Putamen (tissue), 1 donor: ENCODE measurements at places on chromosomes 16 and 17.

GRCh38 chr16:47046726-47047523 is 73.5 kb upstream of the DNAJA2 start:
- DNase-seq, result no peak

- no peak for DNase-seq
Measured at GRCh38 chr16:86300746-86301481, 209.4 kb upstream of the FOXF1 start.

DNA sequence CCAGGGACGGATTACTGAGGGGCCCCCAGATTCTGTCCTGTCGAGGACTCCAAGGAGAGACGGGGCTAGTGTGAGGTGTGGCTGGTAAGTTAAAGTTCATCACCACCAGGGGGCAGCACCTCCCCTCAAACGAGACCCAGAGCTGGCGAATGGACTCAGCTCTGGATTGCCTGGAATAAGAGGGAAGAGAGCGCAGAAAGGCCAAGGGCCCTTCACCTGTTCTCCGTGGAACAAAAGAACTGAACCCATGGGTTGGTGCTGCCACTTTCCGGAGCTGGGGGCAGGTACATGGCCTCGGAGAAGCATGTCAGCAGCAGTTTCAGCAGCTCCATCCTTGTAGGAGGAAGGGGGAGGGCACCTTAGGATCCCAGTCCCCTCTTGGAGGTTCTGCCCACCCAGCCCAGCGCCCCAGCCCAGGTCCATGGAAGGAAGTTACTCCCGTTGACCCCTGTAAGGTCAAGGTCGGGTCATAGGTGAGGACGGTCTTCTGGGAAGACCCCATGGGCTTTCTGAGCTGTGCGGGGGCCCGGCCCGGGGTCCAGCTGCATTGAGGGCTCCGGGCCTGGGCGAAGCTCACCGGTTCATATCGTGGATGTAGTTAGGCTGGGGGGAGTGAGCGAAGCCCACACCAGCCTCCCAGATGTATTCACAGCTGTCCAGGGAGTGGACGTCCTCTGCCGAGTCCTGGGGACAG is 10.8 kb downstream of the HID1 start:
- DNase-seq, result peak; percentile 86

DNA sequence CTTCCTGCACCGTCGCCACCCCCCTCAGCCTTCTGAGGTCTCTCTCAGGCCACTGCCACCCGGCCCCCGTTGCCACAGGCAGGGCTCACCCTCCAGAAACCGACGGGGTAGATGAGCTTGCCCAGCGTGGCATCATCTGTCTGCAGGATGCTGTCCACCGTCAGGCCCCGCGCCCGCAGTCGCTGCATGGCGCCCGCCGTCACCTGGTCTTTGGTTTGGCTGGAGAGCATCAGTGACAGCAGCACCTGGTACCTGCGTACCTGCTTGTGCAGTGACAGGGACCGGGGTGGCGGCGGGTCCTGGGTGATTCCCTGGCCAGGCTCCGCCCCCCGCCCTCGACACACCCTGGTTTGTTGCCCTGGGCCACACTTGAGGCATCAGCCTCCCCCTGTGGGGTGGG is 3.1 kb downstream of the NTHL1 start:
- no peak for DNase-seq

DNA sequence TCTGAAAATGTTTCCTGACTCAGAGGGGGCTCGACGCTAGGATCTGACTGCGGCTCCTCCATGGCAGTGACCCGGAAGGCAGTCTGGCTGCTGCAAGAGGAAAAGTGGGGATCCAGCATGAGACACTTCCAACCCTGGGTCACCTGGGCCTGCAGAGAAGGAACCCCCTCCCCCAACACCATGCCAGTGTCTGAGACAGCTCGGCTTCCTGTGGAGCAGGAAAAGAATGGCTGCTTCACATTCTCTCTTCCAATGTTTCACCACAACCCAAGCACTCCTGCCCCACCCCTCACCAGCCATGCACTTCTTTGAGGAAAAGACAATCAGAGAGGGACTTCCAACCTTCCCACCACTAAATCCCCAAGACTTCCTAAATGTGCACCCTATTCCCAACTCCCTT is 10.8 kb downstream of the TP53 start:
- no peak for DNase-seq

DNA sequence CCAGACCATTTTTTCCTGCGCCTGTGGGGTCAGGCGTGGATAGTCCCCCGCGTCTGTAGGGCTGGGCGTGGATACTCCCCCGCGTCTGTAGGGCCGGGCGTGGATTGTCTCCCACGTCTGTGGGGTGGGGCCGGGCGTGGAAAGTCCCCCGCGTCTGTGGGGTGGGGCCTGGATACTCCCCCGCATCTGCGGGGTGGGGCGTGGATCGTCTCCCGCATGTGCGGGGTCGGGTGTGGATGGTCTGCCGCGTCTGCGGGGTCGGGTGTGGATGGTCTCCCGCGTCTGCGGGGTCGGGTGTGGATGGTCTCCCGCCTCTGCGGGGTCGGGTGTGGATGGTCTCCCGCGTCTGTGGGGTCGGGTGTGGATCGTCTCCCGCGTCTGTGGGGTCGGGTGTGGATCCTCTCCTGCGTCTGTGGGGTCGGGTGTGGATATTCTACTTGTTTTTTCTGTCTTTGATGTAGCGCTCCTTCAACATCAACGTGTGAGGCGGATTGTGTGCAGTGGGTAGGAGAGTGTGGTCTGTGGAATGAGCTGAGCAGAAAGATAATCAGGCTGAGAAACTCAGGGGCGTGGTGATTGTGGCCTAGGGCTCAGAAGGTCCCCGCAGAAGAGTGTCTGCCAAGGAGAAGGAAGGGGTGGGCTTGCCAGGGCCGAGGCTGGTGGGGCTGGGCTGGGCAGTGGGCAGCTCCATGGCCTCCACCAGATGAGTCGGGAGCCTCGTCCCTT is 3.2 kb downstream of the GNPTG start:
- DNase-seq, result no peak

- DNase-seq, result peak; percentile 17
Measured at GRCh38 chr17:2828397-2829038, 32.3 kb downstream of the RAP1GAP2 start.

DNA sequence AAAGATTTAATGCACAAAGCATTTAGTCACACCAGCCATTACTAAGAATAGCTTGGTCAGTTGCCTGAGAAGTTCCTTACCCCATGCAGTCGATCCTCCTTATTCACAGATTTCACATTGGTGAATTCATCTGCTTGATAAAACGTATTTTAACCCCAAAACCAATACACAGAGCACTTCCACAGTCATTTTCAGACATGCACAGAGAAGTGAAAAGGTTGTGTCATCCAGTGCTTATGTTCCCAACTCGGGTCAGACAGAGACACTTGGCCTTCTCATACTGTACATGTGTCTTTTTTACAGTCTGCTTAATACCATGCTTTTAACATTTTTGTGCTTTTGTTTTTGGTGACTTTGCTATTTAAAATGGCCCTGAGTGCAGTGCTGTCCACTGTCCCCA is 219.7 kb downstream of the SPECC1 start:
- DNase-seq, result no peak

- no peak for DNase-seq
Measured at GRCh38 chr16:28932339-28933141, 769 bp downstream of the CD19 start.
